ENCODE measurements at places on chromosomes 4 and X.
A peak's percentile ranks its signal among the peaks of the same experiment; 100 is the strongest.

DNA sequence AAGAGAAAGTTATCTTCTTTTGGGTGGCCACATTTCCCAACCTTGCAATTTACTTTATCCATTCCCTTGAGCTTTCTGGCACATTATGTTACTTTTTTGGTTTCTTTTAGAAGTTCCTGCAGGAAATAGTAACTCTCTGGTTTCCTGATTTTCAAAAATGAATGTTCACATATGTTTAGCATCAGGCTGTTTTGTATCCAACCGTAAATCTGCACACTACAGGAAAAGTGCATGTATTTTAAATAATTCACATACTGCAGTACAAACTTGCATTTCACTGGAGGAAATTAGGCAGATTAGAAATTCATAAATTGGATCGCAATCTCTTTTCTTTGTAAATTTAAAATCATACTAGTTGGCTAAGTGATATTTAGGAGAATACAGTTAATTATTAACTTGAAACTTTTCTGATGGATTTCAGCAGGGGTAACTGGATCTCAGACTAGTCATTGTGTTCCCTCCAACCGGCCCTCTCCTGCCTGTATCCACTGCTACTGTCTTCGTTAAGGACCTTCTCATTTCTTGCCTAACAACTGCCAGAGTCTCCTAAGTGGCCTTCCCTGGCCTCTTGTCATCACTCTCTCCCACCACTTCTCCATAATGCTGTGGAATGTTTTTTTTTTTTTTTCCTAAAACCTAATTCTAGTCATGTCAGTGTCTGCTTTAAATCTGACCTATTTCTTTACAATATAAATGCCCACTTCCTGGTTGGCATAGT is 137.2 kb downstream of the UNC5C start:
- DNase-seq, result no peak

GRCh38 chr4:15291122-15291521 is 136.7 kb upstream of the C1QTNF7 start:
- no peak for DNase-seq

GRCh38 chrX:97845451-97845850 is 961.7 kb downstream of the RPA4 start:
- no peak for DNase-seq

- no peak for DNase-seq
Observed at GRCh38 chr4:88758264-88758663, 60.6 kb upstream of the NAP1L5 start.

DNA sequence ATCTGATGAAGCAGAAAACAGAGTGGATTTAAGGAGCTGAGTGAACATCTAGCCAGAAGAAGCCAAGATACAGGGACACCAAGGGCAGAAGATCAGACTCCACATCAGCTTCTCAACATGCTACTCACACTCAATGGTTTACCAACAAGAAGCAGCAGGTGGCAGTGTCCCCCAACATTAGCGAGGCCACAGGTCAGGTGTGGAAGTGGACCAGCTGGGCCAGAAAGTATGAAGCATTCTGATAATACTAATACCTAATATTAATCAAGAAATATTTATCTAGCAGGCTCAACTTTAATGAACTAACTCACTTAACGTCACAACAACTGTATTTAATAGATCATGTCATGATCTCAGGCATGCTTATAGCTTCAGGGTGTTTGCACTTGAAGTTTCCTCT is 73.4 kb upstream of the TTC29 start:
- peak; percentile 5 for DNase-seq

- no peak for DNase-seq
Observed at GRCh38 chrX:120377715-120378114, 15.8 kb downstream of the ATP1B4 start.

DNA sequence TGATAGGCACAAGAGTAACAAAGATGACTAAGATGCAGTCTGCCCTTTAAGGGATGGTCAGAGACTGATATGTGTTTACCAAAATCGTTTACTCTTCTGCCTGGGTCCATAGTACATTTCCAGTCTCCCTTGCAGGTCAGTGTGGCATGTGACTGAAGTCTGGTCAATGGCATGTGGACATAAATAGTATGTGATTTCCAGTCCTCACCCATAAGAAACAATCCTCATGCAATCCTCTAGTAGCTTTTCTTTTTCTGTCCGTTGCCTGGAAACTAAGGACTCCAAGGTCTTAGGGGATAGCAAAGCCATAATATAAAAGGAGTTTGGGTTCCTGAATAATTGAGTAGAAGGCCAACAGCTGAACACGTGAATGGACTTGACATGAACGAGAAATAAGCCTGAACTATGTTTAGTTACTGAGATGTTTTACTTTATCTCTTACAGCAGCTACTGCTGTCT is 1.1 kb downstream of the SLC9B2 start:
- no peak for DNase-seq

- DNase-seq, result no peak
Observed at GRCh38 chr4:139876337-139876941, 210.8 kb downstream of the MGST2 start.

DNA sequence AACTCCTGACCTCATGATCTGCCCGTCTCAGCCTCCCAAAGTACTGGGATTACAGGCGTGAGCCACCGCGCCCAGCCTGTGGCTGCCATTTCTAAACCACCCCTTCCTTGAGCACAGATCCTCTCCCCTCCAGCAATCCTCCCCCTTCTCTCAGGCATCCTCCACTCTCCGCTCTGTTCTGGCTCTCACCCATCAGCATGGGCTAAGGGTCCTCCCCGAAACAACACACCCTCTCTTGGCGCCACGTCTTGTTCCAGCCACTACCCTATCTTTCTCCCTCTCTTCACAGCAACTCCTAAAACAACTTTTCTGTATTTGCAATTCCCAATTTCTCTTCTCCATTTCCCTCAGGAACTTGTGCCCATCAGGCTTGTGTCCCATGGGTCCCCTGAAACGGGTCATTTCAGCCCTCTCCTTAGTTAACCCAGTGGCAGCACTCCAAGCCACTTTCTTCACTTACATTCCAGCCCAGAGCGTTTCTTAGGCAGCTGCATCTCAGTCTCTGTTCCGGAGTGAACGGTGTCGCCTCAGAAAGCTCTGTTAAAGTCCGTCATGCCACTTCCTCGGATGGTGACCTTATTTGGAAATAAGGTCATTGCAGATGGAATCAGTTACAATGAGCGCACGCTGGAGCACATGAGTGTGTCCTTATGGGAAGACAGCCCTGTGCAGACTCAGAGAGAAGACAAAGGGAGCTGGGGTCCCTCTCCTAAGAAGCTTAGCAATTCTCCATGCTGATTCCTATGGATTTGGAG is 28.3 kb upstream of the CLDN24 start:
- no peak for DNase-seq

DNA sequence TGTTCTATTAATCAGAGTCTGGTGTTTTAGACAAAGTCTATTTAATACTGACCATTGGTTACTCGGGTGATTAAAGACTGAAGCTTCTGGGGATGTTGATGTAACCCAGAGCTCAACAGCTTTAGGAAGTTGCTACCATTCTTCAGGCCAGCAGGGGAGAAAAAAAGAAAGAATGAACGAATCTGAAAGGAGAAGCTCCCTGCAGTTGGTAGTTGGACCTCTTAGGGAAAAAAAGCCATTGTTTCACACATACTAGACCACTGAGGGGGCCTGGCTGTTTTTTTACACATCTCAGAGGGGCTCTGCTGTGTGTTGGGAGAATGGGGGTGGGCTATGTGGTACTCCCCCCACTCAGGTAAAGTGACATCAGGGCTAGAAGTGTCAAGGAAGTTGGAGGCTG is 378.9 kb downstream of the KCNIP4 start:
- no peak for DNase-seq

GRCh38 chrX:54093571-54093970 is 49.3 kb upstream of the PHF8 start:
- no peak for DNase-seq

- DNase-seq, result no peak
Observed at GRCh38 chr4:42320822-42321388, 76.4 kb upstream of the SHISA3 start.
